Activated T-cell treated with anti-CD3 and anti-CD28 coated beads, Interleukin-2, amount 50 U/mL, for 24 hours (primary cell): ENCODE measurements at places on chromosomes 7 and 10.

DNA sequence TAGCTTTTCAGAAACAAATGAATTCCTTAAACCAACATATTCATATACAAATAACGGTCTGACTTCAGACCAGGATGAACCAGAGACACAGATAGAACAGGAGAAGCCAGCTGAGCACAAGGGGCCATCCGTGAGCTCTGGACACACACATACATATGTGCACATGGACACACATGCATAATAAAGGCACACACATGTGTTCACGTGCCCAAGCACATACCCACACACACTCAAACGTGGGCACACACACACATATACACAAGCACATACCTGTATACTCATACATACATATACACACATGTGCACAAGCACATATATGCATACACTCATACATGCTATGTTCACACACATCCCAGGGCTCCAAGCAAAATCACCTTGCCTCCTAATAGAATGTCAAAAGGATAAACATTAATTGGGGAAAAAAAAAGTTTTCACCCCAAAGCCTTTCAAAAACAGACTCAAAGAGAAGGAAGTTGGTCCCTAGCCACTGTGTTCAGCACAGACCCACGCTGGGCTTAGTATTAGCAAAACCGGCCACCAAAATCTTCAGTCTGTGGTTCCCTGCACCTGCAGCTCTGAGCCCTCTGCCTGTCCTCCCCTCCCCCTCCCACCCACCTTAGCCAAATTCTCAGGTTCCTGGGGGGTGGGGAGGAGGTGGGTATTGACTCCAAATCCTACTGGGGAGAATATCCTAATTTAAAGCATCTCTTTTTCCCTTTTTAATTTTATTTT lies 100.4 kb upstream of the MACROH2A2 start:
- DNase-seq = no peak

- DNase-seq = no peak
Observed at GRCh38 chr10:1327759-1328158, 271.6 kb downstream of the WDR37 start.

DNA sequence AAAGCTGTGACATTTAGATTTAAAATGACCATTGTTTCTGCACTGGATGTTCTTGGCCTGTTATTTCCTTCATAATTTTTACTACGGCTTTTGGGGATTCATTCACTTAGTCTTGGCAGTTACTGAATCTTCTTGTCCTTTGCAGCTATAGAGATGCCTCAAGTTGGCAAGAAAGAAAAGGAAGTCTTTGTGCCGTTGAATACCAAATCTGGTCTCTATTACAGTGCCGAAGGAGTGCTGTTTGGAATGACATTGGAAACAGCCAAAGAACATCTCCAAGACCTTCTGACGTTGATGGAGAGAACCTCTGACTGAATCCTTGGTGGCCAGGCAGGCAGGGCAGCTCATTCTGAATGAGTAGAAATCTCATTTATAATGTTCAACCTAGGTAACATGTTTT lies 54.3 kb upstream of the NRP1 start:
- no peak for DNase-seq

DNA sequence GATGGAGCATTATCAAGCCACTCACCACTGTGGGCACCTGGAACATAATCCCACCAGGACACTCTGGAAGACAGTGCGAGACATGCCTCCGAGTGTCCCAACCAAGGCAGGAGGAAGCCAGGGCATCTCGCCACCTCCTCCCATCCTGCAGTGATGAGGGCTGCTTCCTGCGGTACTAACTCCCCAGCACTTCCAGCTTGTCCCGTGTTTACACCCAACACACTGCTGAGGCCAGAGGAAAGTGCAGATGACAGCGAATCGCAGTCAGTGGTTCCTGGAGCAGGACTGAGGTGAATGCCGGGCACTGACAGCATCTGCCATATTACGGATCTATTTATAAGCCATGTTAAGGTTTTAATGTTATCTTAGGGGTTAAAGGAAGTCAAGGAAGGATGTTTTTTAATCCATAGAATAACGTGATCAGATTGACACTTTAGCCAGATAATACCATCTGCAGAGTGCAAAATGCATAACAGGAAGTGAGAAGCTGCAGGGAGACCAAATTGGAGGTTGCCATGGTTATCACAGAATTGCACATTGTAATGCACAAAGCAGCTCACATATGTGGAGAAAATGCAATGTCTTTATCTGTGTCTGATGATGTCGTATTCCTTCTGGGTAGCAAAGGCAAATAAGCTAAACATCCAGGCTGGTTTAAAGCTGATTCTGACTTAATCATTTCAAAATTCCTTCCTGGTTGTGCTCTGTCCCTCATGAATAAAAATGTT lies 314.1 kb upstream of the C7orf33 start:
- DNase-seq = no peak

DNA sequence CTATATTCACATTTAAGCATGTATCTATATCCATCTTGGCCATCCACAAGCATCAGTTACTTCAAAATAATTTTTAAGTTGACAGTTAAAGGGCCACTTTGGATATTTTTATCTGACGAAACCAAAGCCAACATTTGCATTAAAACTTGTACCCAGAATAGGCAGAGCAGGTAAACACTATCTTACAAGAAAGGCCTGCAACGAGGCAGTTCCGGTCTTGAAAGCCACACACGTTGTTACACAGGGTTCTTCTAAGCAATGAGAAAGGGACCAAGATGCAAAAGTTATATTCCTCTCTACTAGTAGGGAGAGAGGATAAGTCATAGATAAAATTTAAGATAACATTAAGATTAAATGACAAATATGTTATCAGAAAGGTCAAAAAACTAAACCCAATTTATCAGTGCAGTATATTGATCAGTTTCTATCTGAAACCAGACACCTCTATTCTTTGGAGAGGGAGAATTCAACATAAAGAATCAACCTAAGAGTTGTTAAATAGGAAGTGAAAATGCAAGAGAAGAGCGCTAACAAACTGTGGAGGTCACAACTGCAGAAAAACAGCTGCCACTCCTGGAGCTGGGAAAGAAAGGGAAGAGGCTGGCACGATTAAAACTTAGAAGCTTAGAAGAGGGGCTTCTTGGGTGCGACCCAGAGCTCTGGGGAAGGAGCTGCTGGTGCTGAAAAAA lies 701.3 kb downstream of the TNS3 start:
- no peak for DNase-seq

DNA sequence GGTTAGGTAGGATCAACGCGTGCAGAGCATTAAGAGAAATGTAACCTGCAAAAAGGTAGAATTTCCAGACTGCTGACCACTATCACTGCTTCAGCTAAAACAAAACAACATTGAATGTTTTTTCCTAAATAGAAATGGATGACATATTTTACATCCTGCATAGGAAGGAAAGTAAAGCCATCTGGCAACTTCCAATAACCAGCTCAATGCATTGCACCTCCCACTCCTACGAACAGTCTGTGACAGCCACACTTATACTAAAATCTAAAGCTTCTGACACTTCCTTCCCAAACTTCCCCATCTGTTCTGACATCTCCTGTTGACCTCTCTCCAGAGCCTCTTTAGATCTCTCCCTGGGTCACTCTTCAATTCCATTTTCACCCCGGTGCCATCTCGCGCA lies 47.1 kb downstream of the NRCAM start:
- DNase-seq = no peak
